Coronary artery (tissue), 2 donors: ENCODE measurements at places on chromosomes 12 and 14.

DNA sequence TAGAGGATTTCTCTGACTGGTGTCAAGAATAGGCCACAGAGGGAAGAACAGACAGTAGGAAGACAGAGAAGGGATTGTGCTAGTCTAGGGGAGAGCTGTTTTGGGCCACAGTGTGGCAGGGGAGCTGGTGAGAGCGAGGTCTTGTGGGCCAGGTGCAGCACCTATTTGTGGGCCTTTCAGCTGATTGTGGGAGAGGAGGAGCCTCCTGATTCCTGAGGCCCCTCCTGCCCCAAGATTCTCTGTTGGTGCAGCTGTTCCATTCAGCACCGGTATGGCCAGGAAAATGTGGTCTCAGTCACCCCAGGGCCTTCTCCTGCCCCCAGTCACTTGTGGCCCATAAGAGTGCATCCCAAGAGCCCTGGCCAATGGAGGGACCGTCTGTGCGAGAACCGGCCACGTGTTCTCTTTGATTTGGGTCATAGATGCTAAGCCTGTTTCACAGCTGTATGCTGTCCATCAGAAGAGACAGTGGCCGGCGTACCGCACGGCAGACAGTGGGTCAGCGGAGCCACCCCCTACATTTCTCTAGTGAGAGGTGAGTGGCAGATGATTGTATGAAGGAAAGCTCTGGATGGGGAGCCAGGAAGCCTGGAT is 27.7 kb downstream of the TPCN1 start:
- DNase-seq = no peak

GRCh38 chr12:103912069-103912468 is 18.1 kb upstream of the HSP90B1 start:
- no peak for DNase-seq

- no peak for DNase-seq
Measured at GRCh38 chr12:126369487-126370463, 1304.5 kb downstream of the AACS start.

- DNase-seq = no peak
Measured at GRCh38 chr12:89161557-89161956, 190.7 kb downstream of the DUSP6 start.

DNA sequence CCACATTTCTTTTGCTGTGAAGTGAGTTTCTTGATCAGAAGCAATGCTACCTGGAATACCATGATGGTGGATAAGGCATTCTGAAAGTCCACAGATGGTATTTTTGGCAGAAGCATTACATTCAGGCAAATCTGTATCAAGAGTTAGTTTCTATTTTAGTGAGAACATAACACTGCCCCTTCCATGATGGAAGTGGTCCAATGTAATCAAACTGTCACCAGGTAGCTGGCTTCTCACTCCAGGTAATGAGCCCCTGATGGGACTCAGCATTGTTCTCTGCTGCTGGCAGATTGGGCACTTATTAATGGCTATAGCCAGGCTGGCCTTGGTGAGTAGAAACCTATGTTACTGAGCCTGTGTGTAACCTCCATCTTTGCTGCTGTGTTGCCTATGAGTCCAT is 80.7 kb downstream of the KCNA5 start:
- DNase-seq = no peak

DNA sequence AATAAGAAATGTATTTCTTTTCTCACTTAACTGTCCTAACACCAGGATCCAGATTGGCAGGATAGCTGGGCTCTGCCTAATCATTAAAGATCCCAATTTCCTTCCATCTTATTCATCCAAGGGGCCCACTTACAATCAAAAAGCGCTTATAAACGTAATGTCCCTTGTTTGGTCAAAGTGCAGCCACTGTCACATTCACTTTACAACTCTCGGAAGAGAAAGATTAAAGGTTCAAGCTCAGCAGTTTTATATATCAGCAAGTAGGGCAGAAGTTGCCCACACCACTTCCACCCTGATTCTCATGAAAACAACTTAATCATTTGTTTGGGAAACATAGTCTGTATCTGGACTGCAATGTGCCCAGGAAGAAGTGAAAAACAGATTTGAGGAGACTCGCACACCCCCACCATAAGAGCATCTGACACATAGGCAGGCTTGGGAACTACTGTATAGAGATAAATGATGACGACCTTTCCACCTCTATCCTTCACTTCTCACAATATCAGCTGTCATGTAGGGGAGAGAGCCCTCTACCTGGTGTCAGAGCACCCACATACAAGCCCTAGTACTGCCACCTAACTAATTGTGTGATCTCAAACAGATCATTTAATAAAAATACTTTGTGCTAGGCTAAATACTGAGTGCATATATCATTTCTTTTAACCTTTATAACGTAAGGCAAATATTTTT is 80.8 kb downstream of the CAPZA3 start:
- no peak for DNase-seq

GRCh38 chr14:104792945-104793702 is 2.4 kb downstream of the AKT1 start:
- DNase-seq = no peak

- no peak for DNase-seq
Measured at GRCh38 chr14:24979725-24980239, 70.2 kb downstream of the STXBP6 start.

GRCh38 chr12:119788786-119789185 is 88.3 kb downstream of the CIT start:
- DNase-seq = no peak

DNA sequence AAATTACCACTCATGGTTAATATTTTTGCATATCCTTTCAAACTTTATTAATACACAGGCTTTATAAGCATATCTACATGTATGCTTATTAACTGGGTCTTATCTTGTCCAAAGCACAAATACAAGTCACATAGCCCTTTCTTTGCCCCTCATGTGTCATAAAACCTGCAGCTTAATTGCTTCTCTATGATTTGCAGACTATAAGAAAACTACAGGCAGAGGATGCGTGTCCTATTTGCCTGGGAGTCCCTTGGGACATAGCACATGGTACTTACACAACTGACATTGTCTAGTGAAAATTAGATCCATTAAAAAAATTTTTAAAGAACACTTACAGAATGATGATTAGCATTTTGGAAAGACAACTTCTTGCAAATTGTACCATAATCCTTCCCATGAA is 190.5 kb upstream of the PLEKHA5 start:
- no peak for DNase-seq

- peak; percentile 35 for DNase-seq
Measured at GRCh38 chr12:4223273-4223845, 50.2 kb upstream of the CCND2 start.

- DNase-seq = no peak
Measured at GRCh38 chr12:11822081-11822834, 172.8 kb downstream of the ETV6 start.

DNA sequence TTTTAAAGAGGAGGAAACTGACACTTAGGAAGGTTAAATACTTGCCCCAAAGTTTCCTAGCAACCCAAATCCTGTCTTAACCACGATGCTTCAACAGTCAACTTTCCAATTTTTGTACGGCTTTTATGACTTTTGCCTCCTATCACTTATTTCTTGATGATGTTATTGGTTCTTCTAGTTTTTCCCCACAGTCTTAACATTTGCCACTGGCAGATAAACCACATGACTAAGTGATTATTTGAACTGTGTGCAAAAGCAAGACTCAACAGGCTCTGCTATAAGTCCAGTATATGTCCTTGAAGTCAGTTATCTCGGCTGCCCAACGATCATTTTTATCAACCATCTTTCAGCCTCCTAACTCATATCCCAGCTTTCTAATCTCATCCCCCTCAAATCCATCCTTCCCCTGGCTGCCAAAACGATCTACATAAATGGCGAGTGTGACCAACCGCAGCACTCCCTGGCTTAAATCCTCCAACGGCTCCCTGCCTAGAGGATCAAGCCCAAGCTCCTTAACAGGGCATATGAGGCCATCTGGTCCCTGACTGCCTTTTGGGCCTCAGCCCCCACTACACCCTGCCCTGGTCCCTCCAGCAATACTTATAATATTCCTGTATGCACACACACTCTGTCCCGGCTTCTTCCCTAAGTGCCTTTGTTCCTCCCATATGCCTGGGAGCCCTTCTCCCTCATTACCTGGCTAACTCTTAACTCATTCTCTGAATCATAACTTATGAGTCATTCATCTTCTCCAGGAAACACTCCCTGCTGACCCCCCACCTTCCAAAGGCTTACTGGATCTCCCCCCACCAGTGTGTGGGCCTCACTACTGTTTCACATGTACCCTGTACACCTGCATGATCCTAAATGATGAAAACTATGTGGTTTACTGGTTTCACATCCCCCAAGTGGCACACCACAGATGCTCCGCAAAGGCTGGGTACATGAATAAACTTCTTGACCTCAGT is 8.8 kb downstream of the VPS37B start:
- DNase-seq = no peak

DNA sequence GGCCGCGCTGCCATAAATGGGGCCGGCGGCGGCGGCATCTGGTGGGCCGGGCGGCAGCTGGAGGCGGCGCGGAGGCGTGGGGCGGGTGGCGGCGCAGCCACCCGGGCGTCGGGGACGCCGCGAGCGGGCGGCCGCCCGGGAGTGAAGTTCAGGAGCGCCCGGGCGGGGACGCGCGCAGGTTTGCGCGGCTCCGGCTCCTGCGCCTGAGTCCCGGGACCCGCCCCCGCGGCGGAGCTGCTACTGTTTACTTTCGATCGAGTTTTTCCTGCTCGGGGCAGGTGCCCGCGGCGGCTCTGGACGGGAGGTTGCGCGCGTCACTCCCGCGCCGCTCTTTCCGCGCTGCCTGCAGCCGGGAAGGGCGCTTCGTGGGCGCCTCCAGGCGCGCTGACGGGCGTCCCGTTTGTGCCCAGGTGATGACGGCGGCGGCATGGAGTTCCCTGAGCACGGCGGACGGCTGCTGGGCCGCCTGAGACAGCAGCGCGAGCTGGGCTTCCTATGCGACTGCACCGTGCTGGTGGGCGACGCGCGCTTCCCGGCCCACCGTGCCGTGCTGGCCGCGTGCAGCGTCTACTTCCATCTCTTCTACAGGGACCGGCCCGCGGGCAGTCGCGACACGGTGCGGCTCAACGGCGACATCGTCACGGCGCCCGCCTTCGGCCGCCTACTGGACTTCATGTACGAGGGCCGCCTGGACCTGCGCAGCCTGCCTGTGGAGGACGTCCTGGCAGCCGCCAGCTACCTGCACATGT is at the start of gene ZBTB42:
Gene ZBTB42 (plus strand): TSS at position 331 of the 749 bp plus-strand sequence. CDS start 97 bp downstream, at position 428.
- no peak for DNase-seq

- no peak for DNase-seq
Measured at GRCh38 chr12:14191612-14192011, 173.9 kb upstream of the ATF7IP start.

DNA sequence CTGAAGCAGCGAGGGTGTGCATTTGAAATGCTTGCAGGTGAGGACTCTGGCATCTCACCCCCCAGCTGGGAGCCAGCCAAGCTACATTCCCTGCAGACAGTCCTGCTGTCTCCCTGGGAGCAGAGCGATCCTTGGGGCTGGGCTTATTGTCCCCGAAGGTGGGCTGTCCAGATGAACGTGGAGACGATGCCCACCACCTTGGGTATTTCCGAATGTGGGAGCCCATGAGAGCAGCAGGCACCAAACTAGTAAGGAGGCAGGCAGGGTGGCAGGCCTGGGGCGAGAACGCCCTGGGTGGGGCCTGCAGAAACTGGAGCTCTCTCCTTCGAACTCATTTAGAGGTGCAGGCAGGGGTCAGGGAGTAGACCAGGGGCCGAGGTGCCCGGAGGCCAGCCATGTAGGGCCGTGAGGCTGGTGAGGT is 18.5 kb downstream of the ZBTB42 start:
- DNase-seq = no peak

GRCh38 chr14:32934073-32934880 is 4.4 kb upstream of the NPAS3 start:
- DNase-seq = no peak

DNA sequence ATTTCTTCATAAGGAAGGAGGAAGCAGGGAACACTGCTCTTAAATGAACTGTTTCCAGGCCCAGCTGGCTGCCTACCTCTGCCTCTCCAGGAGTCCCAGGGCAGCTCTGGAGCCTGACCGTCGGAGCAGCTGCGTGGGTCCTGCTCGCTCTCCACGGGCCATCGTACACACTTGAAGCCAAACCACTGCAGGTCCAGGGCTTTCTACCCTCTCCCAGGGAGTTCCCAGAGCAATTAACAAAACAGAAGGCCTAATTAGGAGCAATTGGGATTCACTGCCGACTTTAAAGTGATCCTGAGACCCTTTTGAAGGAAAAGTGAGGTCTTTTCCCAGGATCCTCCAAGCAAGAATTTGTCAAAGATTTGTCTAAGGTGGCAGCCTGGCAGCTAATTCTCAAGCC is 76.9 kb downstream of the OTX2 start:
- DNase-seq = no peak

DNA sequence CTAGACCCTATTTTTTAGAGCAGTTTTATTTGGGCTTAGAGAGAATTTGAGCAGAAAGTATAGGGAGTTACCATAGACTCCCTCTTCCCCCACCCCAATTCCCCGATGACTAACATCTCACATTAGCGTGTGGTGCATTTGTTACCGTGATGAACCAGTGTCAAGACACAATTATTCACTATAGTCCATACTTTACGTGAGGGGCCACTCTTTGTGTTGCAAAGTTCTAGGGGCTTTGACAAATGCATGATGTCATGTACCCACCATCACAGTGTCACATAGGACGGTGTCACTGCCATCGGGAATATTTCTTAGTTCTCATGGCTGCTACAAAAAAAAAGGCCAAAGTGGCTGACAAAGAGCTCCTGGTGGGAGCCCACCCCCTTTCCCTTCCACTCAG is 119.1 kb downstream of the PHETA1 start:
- no peak for DNase-seq

GRCh38 chr14:37019488-37019887 is 152.9 kb downstream of the SLC25A21 start:
- DNase-seq = no peak

- DNase-seq = no peak
Measured at GRCh38 chr14:90109858-90110257, 48.1 kb downstream of the KCNK13 start.

DNA sequence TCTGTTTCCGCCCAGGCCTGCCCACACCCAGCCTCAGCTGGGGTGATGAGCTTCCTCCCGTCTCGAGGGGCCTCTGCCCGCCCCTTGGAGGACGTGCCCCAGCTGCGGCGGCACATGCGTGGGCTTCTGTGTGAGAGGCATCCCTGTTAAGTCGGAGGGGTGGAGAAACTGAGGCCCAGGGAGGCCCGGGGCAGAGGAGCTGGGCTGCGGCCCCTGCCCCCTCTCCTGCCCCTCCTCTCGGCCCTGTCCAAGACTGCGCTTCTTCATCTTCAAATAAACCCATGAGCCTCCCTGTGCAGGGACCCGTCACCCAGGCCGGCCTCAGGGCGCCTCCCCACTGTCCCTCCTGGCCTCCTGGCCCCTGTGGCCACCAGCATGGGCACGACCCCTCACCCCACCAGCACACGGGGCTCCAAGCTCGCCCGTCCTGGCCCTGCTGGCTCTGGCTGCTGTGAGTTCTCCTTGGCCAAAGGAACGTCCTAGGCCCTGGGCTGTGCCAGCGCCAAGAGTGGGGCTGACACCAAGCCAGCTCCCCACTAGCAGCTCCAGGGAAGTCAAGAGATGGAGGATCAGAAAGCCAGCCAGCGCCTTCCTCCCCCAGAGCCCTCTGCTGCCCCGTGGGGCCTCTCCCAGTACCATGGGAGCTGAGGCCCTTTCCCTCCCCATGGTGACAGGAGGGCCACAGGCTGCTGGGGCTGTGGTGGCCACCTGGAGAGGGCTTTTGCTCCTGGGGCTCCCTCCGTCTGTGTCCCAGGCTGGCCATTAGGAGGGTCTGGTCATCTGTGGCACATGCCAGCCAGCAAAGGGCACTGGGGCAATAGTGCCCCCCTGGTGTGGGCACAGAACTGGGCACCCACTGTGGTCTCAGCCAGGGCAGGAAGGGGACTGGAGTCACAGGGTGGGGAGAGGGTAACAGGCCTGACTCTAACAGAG is 180.4 kb downstream of the KIF26A start:
- peak; percentile 70 for DNase-seq
